Right atrium auricular region (tissue), 2 donors: ENCODE measurements at places on chromosomes 4 and X.

DNA sequence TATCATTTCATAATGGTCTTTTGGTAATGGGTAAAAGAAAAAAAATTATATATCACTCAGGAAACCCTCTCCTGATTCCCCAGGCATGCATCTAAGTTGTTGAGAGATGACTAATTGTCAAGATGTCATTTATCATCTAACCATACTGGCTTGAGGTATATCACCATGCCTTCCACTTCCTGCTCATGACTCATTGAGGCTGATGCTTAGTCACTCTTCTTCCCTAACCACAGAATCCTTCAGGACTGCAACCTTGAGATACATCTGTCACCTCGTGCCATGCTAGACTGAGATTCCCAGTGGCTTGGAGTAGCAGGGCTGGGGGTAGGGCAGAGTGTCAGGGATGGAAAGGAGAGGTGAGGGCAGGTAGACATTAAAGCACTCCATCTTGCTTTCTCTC is 782.5 kb upstream of the INTU start:
- DNase-seq, result no peak

GRCh38 chr4:109826719-109827118 is 1.1 kb upstream of the RRH start:
- no peak for DNase-seq

GRCh38 chr4:189049682-189050081 is 891.0 kb upstream of the FRG1 start:
- DNase-seq, result no peak

- DNase-seq, result no peak
These were observed 56.1 kb upstream of the CCDC149 start for GRCh38 chr4:24968992-24969391.
